ENCODE measurements at places on chromosomes 6 and 20.

DNA sequence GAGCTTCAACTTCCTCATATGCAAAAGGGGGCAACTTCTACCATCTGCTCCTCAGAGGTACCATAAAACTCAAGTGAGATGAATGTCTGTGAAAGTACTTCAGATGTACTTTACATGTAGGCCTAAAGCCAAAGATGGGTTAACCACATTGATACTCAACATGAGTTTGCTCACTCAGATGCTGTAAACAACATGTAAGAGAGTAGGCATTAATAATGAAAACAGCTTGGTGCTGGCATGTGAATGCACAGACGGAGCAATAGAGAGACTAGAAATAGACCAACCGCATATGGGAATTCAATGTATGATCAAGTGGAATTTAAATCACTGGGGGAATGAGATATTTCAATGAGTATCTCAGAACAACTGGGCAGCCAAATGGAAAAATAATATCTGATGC is 143.8 kb upstream of the CDYL start:
- no peak for DNase-seq

- no peak for DNase-seq
Observed at GRCh38 chr20:22386306-22386623, 198.1 kb downstream of the FOXA2 start.

GRCh38 chr6:93416571-93417420 is 2.6 kb downstream of the EPHA7 start:
- peak; percentile 17 for DNase-seq

- DNase-seq, result peak; percentile 70
Observed at GRCh38 chr6:125858427-125859320, 67.9 kb downstream of the NCOA7 start.

GRCh38 chr20:2221921-2222320 is 73.9 kb upstream of the TGM3 start:
- no peak for DNase-seq

- no peak for DNase-seq
Observed at GRCh38 chr6:11424395-11425034, 113.0 kb upstream of the TMEM170B start.

- peak; percentile 83 for DNase-seq
Observed at GRCh38 chr6:41970436-41970846, 28.8 kb upstream of the CCND3 start.

Data from iris pigment epithelial cell (primary cell).